ENCODE measurements at places on chromosomes 2 and 18. TPM values are rescaled to one million over a fixed set of nuclear protein-coding genes. Genes with fewer than 3 reads are reported as not detected.

GRCh38 chr2:64615192-64615763 lies 38.4 kb downstream of the SERTAD2 start:
- DNase-seq: no peak

DNA sequence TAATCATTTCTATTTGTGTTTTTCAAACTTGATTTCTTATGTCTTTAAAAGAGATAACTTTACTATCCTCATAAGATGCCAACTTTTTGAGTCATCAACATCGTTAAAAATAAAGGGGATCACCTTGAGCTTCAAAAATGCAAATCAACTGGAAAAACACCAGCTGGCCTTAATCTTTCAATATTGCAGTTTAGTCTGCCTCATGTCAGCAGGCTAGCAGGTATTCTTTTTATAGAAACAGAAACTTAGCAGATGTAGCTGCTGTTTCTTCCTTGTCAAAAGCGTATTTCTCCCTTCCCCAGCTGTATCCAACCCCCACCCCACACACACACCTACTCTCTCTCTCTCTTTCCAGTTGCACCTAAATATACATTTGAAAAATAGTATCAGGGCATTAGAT lies 154.1 kb upstream of the ZNF804A start:
- DNase-seq: no peak

The GREB1 gene
- total RNA-seq: 14.7 TPM

DNA sequence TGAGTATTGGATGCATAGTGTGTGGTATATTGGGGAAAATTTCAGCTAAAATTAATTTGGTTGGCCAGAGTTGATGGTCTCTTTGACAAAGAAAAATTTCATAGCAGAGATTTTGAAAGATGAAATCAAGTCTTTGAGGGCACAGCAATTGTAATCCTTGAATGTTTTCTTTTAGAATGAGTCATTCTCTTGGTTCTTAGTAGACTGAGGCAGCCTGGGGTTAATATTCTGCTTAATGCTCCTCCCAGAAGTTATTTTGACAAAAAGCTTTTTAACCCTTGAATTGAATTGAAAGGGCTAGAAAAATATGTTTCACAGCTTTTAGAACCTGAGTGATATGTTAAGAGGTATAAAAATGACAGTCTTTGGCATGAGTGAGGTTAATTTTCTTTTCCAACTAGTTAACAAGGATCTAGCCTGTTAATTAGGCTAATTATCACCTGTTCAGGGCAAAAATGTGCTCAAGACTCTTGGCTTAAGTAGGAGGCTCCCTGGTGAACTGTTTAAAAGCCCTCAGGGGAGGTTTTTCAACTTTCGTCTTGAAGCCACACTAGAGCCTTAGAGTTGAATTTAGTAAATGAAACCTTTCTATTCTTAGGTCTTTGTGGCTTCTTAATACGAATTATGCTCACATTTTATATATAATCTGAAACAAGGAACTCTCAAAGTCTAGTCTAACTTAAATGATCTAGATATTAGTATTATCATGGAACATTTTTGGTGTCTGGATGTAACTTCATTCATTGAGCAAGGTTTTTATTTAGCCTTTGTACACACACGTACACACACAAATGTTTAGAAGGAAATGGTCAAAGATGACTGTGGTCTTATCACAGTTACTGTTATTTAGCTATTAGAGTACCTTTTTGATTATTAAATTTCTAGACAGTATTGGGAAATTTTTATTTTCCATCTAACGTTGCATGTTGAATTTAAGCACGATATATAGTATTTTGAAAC lies 272.5 kb downstream of the ZNF407 start:
- DNase-seq: no peak

DNA sequence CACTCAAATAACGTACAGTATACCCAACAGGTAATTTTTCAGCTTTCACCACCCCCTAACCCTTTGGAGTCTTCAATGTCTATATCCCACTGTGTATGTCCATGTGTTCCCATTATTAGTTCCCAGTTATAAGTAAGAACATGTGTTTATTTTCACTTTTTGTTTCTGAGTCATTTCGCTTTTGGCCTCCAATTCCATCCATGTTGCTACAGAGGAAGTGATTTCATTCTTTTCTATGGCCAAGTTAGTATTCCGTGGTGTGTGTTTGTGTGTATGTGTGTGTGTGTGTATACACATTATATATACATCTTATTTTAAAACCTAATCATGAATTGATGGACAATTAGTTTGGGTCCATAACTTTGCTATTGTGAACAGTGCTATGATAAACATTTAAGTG lies 464.4 kb downstream of the CMPK2 start:
- no peak for DNase-seq

The FAM237A gene
- not detected for total RNA-seq

DNA sequence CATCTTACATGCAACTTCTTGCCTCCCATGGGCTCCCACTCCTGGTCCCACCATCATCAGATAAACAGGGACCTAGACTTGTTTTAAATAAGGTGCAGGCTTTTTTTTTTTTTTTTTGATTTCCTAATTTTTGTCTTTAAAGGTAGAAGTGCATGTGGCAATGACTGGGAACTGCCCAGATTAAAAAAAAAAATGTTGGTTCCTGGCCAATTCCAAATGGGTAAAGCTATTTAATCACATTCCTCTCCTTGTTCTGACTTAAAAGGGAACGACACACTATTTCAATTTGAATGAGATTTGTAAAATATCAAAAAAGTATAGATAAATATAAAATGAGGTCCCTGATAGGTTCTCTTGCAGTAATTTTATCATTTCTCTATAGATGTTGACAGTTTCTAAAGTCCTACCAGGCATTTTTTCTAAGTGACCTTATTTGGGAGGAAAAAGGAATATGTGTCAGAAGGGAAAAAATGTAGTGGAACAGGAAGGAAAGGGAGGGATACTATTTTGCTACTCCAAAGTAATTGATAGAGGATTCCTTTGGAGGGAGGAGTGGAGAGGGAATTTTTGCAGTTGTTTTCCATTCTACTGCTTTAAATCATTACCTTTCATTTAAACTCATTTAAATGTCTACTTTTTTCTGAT lies 43.3 kb downstream of the DDX1 start:
- no peak for DNase-seq

DNA sequence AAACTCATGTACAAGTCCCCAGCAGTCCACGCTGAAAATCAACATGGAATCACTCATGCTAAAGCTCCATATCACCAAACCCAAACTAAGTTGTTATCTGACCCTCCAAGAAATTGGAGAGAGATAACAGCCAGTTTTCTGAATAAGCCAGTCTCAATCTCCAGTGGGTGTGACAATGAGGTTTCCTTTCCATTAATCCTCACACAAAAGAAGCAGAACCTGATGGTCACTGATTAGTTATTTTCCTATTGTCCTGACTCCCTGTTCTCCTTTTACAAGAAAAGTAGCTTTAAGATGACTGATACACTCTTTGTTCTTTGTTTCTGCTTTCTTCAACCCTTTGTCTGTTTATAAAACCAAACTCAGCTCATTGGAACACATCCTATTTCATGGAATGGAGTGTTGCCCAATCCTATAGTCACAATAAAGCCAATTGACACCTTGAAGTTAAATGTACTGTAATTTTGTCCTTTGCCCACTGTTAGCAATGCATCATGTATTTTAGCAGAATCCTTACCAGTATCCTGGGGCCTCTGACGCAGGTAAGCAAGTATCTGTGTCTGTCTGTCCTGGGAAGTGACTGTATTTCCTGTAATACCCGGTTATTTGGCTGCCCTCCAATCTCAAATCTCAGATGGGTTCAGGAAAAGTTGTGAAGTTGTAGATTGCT lies 30.6 kb upstream of the SH3RF3 start:
- DNase-seq: no peak

GRCh38 chr2:86621280-86621943 lies 2.3 kb downstream of the RNF103 start:
- no peak for DNase-seq

GRCh38 chr2:162581959-162582798 lies 238.2 kb downstream of the GCA start:
- no peak for DNase-seq

The INHA gene
- not detected for total RNA-seq

The TPGS2 gene
- total RNA-seq: 284 TPM

- DNase-seq: peak; percentile 80
Observed at GRCh38 chr2:160062292-160063005, at the start of gene PLA2R1. PLA2R1 (minus strand) TSS chr2:160062615; CDS start chr2:160062403, 212 bp downstream.

- no peak for DNase-seq
Observed at GRCh38 chr2:73006969-73007710, 64.4 kb downstream of the SFXN5 start.

DNA sequence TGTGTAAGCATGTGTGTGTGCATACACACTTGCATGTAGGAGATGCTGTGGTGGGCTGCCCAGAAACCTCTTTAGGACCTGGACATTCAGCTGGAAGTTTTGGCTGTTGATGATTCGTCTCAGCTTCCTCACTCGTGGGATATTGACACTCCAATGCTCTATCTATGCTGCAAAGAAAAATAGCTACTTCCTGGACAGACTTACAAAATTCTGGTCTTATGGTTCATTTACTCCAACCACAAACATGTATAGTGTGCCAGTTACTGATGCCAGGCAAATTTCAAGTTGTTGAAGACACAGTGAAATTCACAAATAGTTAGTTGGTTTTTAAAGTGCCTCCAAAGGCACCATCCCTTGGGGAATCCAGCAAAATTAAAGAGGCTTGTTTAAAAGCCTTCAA lies 882.6 kb downstream of the CPS1 start:
- DNase-seq: no peak

DNA sequence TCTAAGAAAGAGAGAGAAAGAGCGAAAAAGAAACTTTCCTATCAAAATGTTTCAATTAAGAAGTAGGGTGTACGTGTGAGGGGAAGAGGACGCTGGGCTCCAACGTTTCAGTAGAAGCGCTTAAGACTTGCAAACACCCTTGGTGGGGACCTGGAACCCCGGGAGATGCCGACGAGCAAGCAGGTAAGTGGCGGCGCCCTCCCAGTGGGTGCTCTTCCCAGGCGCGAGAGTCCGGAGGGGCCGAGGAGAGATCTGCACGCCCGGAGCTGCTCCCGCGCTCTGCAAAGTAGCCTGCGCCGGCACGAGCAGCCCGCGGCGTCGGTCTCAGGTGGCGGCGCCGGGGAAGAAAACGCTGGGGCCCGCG lies 678 bp upstream of the OTX1 start:
- no peak for DNase-seq

The ANKRD30B gene
- total RNA-seq: not detected

DNA sequence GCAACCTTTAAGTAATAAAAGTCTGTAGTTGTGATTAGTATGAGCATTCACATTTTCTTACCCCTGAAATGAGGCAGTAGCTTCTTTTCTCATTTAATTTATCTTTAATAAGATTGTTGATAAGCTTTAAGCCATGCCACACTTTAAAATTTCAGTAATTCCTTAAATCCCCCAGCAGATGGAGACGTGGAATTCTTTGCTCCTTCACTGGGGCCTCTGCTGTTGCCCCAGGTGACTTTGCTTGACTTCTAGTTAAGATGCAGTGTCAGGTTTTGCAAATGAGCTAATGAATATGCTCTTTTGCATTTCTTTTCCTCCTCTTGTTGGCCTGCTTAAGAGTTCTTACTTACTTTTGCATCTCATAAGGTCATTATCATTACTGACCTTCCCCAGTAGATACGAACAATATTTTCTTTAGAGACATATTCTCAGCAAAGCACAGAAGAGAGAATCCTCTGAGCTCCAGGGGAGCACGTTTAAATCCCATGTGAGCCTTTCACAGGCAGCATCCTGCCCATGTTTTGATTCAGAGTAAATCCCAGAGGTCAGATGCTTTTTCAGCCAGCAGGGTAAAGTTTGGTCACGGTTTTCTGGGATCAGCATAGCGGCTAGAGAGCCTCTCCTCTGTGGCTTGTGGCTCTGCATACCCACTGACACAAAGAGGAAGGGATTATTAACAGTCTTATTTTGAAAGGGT lies 222.9 kb downstream of the PTPRM start:
- peak; percentile 13 for DNase-seq

The FOXI3 gene
- not detected for total RNA-seq

DNA sequence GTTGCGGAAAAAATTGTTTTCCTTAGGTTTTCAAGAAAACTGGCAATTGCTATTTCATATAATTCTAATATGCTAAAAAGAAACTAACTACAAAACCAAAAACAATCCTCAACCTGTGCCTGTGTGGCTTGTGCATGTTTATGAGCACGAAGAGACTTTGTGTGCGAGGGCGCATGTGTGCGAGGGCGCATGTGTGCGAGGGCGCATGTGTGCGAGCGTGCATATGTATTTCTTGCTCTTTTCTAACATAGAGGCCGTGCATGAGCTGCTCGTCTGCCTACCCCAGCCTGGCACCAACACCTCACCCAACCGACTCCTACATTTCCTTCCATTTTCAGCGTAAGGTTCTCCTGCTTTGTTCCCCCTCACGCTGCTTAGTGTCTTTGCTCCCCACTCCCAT lies 211.6 kb downstream of the DOK6 start:
- no peak for DNase-seq

- no peak for DNase-seq
Observed at GRCh38 chr2:208595386-208596275, 189.0 kb downstream of the PTH2R start.

The MARCO gene
- not detected for total RNA-seq

GRCh38 chr2:137031731-137032130 lies 266.4 kb downstream of the THSD7B start:
- no peak for DNase-seq

The COL6A3 gene
- 0.17 TPM for total RNA-seq

The UGT1A3 gene
- not detected for total RNA-seq

DNA sequence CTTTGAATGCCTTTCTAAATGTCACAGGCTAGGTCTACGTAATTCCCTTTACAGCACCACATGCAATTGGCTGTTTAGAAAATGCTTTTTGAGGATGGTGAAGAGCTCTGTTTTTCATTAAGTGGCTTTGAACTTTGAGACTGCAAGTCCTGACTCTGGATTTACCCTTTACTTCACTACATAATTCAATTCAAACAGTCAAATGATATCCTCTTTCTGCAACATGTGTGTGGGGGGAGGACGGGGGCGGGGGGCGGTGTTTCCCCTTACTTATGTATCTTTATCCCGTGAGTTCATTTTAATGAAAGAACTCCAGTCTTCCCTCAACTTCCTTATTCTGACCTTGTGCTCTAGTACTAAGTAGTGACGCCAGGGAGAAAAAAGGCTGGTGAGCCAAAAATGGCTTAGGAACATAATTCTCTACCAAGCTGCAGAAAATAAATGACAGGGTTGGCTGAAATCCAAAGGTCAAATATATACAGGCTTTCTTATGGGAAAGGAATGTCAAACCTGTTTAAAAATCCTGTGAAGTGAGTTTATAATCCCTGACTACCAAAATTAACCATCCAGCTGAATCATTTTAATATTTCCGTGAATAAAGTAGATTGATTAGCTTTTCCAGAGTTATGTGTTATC lies 119.6 kb downstream of the SLC8A1 start:
- DNase-seq: peak; percentile 62

Data from G401 (cell line).